ENCODE measurements at places on chromosomes 4 and X.

DNA sequence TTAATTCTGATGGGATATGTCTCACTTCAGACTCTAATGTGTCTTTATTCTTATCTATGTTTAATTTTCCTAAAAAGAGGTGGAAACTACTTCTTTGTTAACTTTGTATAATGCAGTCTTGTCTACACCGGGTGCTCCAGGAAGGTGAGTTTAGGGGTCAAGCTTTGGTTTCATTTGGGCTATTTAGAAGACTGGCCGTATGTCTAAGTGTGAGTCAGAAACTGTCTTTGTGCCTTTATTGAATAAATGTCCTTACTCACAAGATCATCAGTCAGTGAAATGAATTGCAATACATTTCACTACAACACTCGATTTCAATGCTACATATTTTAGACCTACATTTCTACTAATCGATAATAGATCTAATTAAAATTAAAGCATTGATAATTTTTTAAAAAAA lies 56.2 kb downstream of the PROM1 start:
- no peak for DNase-seq

DNA sequence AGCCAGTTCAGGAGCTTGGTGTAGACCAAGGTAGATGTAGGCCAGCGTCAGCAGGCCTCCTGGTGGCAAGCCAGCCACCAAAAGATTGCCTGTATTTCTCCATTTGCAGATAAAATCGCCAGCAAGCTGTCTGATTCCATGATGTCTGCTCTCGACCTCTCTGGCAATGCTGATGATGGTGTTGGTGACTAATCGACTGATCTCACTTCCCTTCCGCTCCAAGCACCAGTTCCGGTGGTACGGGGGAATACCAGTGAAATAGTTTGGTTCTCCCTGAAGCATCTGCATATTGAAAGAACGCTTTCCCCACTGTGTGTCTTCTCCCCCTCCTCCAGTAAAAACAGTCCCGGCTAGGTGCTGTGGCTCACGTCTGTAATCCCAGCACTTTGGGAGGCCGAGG lies 30.4 kb downstream of the GNL3L start:
- DNase-seq, result no peak

GRCh38 chrX:116267511-116268040 lies 97.0 kb downstream of the AGTR2 start:
- DNase-seq, result no peak

DNA sequence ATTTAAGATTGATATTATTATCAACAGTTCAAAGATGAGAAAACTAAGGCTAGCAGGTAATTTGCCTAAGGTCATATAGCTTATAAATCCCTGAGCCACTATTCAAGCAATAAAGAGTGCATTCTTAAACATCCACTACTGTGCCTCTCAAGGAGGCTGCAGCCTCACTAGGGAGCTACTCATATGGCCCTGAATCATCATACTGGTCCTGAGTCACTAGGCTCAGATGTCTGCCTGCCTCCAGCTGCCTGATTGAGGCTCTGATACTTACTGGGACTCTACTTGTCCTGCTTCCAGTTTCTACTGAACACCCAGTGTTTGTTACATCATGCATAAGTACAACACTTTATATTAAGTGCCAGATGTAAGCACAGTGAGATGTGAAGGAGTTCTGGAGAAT lies 110.7 kb downstream of the AASDH start:
- no peak for DNase-seq

- DNase-seq, result no peak
These were observed 420.2 kb downstream of the BCOR start for GRCh38 chrX:39677585-39677977.

All from KG1 (cell line).